NCI-H748 treated with DMSO at 0.1 percent for 48 hours (cell line): ENCODE measurements at places on chromosomes 3 and 15.
A peak's percentile ranks its signal among the peaks of the same experiment; 100 is the strongest.

DNA sequence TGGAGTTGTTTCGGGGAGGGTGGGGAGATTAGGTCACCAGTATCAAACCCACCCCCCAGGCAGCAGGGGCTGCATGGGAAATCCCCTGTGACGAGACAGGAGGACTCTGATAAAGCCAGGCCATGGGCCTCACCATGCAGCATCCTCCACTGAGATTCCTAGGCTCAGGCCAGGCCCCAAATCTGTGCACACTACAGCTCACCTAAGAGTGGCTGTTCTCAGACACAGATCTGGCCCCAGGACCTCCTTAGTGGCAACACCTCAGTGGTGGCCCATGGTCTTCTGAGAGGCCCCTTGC is 29.0 kb downstream of the PXYLP1 start:
- no peak for DNase-seq

DNA sequence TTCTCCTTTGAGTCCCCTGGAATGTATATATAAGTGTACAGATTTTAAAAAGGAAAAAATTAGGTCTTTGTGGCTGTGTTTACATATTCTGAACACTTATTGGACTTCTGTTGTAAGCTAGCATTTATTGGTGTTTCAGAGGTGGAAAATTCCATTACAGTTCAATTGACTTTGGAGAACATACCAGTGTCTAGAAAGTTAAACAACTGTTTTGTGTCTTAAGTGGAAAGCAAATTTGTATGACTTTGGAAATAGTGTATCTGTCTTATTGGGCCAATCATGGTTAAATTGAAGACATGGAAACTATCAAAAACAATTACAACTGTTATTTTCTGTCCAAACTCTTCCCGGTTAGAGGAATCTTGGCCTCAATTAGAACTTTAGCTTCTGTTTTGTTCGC is 265.0 kb upstream of the C2CD4B start:
- no peak for DNase-seq

GRCh38 chr3:141237701-141238521 is 6.3 kb downstream of the PXYLP1 start:
- DNase-seq: no peak

DNA sequence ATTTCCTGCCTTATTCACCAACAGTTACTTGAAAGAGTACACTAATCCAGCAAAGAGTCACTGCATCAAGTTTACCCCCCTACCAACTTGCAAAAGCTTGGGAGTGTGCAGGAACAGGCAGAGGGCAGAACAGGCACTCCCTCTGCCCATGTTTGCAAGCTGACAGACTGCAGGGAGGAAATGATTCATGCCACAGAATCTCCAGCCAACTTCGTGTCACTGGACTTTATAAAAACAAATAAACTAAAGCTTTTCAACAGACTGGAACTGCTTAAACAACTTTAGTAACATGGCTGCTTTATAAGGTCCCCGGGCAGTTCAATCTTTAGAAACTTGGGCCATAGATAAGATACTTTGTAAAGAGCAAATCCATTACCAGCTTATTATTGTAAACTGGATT is 129.5 kb downstream of the THRB start:
- no peak for DNase-seq

DNA sequence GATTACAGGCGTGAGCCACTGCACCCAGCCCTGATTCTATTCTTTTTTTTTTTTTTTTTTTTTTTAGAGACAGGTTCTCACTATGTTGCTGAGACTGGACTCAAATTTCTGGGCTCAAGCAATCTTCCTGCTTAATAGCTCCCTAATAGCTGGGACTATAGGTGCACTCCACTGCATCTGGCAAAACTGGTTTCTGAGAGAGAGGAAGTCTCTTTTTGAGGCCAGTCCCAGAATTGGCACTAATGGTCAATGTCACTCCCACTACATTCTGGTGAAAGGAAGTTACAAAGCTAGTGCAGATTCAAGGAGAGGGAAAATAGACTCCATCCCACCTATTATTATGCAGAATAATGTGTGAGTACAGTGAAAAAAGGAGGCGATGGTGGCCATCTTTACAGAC is 5.8 kb upstream of the TGFBR2 start:
- no peak for DNase-seq

- DNase-seq: peak; percentile 50
These were observed 10.0 kb downstream of the CMTM7 start for GRCh38 chr3:32401556-32402081.

GRCh38 chr3:142210144-142210543 is 15.2 kb downstream of the GK5 start:
- DNase-seq: no peak

- no peak for DNase-seq
These were observed 479.4 kb downstream of the ERC2 start for GRCh38 chr3:55988905-55989304.

DNA sequence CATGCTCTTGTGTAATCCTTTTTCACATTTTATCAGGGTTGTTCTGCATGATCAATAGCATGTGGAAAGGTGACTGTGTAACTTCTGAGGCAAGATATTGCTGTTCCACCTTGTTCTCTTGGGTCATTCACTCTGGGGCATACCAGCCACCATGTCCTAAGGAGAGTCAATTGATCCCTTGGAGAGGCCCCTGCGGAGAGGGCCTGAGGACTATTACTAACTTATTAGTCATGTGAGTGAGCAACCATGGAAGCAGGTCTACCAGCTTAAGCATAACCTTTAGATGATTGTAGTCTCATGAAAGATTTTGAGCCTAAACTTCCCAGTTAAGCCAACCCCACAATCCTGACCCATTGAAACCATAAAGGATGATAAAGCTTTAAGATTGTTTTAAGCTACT is 22.0 kb upstream of the COL6A5 start:
- no peak for DNase-seq

DNA sequence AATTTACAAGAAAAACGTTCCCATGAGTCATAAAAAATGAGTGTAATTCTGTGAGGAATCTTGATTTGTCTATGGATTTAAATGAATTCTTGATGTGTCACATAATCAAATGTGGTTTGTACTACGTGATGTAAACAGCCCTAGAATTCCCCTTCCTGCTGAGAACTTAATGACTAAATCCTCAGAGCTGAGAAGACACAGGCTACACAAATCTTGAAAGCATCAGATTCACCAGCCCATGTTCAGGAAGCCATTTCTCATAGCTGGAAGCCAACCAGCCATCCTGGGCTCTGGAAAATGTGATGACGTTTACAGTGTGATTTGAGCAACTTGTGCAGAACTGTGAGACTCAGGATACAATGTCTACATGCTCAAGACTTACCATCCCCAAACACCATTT is 193.7 kb upstream of the MME start:
- DNase-seq: no peak
